Stomach (tissue), 19 donors: ENCODE measurements at places on chromosomes 16 and 17. TPM values are rescaled to one million over a fixed set of nuclear protein-coding genes. Genes with fewer than 3 reads are reported as not detected.

KDM6B gene
- total RNA-seq = 12.3 TPM

ACSM2A gene
- not detected for total RNA-seq

ATP2A3 gene
- total RNA-seq = 78.8 TPM

C16orf86 gene
- total RNA-seq = not detected

TBC1D3I gene
- total RNA-seq = 5.8 TPM

CCL7 gene
- not detected for total RNA-seq

RPL38 gene
- total RNA-seq = 232 TPM

IL34 gene
- 2.0 TPM for total RNA-seq

VWA3A gene
- total RNA-seq = not detected

KRTAP17-1 gene
- not detected for total RNA-seq

C1QL1 gene
- total RNA-seq = 3.9 TPM

DLX3 gene
- not detected for total RNA-seq

ZSCAN10 gene
- not detected for total RNA-seq

KRTAP2-1 gene
- not detected for total RNA-seq

DOK4 gene
- 51.0 TPM for total RNA-seq

DNA sequence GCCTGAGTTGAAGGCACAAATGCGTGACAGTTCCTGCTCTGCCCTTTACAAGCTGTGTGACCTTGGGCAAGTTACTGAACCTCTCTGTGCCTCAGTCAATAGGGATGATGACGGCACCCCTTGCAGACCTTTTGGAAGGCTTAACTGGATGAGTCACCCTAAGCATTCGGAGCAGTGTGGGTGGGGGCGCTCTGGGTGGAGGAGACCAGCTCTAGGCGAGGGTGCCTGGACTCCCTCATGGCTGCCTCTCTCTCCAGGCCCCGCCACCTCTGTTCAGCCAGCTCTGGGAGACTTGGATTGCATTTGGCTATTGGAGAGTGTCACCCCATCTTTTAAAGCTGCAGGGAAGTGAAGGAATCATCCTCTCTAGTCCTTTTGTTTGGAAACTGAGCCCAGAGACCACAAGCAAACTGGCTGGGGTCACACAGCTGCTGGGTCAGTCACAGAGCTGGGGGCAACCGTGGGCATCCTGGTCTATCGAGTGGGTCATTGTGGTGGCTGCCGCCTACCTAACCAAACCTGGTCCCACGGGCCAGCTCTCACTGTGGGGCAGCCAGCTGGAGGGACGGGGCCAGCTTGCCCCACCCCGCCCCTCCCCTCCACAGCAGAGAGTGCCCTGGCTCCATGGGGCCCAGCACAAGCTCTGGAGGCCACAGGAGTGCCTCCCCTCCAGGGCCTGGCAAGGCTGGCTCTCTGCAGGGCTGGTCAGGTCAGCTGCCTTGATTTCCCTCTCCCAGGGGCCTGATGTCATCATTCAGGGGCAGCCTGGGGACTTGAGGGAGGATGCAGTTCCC lies 20.2 kb upstream of the GSE1 start:
- no peak overlapping the region for H3K4me3 ChIP-seq
- H3K27me3 ChIP-seq = no peaks in the 10 kb centered on the region
- H3K36me3 ChIP-seq = no peaks in the 10 kb centered on the region
- no peak for DNase-seq
- H3K27ac ChIP-seq = no peak overlapping the region

DNA sequence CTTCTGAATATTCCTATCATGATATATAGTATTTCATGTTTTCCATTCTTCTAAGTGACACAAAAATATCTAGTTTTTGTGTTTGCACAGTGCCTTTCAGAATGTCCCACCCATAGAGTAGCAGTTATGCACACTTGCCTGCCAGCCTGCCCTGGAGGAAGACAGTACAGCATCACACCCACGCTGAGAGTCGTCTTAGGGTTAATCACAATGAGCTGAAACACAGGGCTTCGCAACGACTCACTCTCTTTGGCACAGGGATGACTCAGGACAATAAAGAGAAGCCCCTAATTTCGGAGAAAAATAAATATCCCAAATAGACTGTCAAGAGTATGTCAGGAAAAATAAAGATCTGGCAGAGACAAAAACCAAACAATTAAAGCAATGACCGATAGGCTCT lies 11.6 kb upstream of the NDUFAB1 start:
- H3K4me1 ChIP-seq = no peaks in the 10 kb centered on the region
- peaks cover 95% of the 10 kb centered on the region for H3K36me3 ChIP-seq
- no peaks in the 10 kb centered on the region for H3K27me3 ChIP-seq
- no peak overlapping the region for H3K4me3 ChIP-seq
- no peak overlapping the region for H3K27ac ChIP-seq

- peak; percentile 52 for DNase-seq
- no peak overlapping the region for H3K27ac ChIP-seq
- peaks cover 15% of the 10 kb centered on the region for H3K36me3 ChIP-seq
- no peak overlapping the region for H3K4me3 ChIP-seq
Measured at GRCh38 chr16:89958068-89958467, 9.5 kb downstream of the DEF8 start.

- no peaks in the 10 kb centered on the region for H3K27me3 ChIP-seq
- H3K4me1 ChIP-seq = peaks cover 6% of the 10 kb centered on the region
- no peak overlapping the region for H3K4me3 ChIP-seq
- H3K36me3 ChIP-seq = no peaks in the 10 kb centered on the region
Measured at GRCh38 chr16:47644166-47644565, 183.0 kb downstream of the PHKB start.

- DNase-seq = no peak
- H3K27ac ChIP-seq = no peak overlapping the region
- H3K4me1 ChIP-seq = peaks cover 20% of the 10 kb centered on the region
Measured at GRCh38 chr16:164827-165538, 795 bp upstream of the HBM start.

GRCh38 chr17:42289611-42290181 lies 1.4 kb downstream of the STAT5A start:
- H3K4me3 ChIP-seq = peak overlapping the region; percentile 70
- no peaks in the 10 kb centered on the region for H3K27me3 ChIP-seq
- peak overlapping the region; percentile 71 for H3K27ac ChIP-seq
- no peak for DNase-seq
- peaks cover 62% of the 10 kb centered on the region for H3K4me1 ChIP-seq

GRCh38 chr17:39174920-39175694 lies 9.1 kb upstream of the ARL5C start:
- no peak overlapping the region for H3K4me3 ChIP-seq
- no peak overlapping the region for H3K27ac ChIP-seq
- no peaks in the 10 kb centered on the region for H3K27me3 ChIP-seq
- DNase-seq = peak; percentile 81
- H3K4me1 ChIP-seq = no peaks in the 10 kb centered on the region

DNA sequence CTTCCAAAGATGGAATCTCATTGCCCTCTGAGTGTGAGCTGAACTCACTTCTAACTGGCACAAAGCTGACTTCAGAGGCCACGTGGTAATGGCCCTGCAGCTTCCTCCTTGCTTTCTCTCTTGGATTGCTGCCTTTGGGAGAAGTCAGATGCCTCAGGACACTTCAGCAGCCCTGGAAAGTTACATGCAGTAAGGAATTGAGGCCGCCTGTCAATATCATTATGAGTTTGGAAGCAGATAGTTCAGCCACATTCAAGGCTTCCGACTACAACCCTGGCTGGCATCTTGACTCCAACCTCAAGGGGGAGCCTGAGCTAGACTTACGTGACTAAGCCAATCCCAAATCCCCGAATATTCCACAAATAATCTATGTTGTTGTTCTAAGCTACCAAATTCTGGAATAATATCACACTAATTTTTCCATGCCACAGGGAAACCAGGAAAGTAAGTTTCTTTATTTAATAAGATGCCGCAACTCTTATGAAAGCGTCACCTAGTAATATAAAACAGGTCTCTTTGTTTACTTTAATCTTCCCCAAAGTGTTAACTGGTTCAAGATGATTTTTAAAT lies 13.6 kb downstream of the CEP20 start:
- H3K4me3 ChIP-seq = no peak overlapping the region
- no peaks in the 10 kb centered on the region for H3K27me3 ChIP-seq
- H3K4me1 ChIP-seq = no peaks in the 10 kb centered on the region
- no peak overlapping the region for H3K27ac ChIP-seq
- DNase-seq = peak; percentile 82

DNA sequence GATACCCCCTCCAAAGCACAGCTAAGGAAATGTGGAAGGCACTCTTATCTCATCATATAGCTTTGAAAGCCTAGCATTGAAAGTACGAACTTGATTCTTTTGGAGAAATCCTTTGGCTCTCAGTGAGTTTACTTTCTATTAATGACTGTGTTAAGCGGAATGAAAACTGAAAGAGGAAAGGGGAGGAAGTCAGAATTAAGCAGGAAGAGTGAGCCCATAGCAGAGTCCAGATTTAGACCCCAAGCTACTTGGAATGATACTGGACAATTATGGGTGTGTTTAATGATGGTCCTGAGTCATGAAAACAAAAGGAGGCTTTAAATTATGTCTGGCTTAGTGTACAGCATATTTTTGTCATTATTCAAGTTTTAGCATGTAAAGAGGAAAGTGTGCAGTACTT lies 42.2 kb downstream of the TENT4B start:
- H3K4me3 ChIP-seq = no peak overlapping the region
- DNase-seq = peak; percentile 16
- no peaks in the 10 kb centered on the region for H3K27me3 ChIP-seq
- no peaks in the 10 kb centered on the region for H3K36me3 ChIP-seq
- peaks cover 63% of the 10 kb centered on the region for H3K4me1 ChIP-seq

GRCh38 chr17:21288571-21289017 lies 4.1 kb downstream of the MAP2K3 start:
- peak overlapping the region; percentile 82 for H3K4me3 ChIP-seq
- peak overlapping the region; percentile 98 for H3K27ac ChIP-seq
- peaks cover 84% of the 10 kb centered on the region for H3K4me1 ChIP-seq

- DNase-seq = no peak
- no peak overlapping the region for H3K27ac ChIP-seq
- no peaks in the 10 kb centered on the region for H3K36me3 ChIP-seq
Measured at GRCh38 chr17:22138861-22139469, 446.6 kb downstream of the KCNJ18 start.

- no peak for DNase-seq
- H3K27ac ChIP-seq = no peak overlapping the region
- H3K4me3 ChIP-seq = no peak overlapping the region
- no peaks in the 10 kb centered on the region for H3K27me3 ChIP-seq
- H3K36me3 ChIP-seq = no peaks in the 10 kb centered on the region
- H3K4me1 ChIP-seq = peaks cover 11% of the 10 kb centered on the region
Measured at GRCh38 chr16:78624366-78624765, 524.9 kb downstream of the WWOX start.

GRCh38 chr16:60166-60565 lies 6.5 kb downstream of the SNRNP25 start:
- DNase-seq = no peak
- no peak overlapping the region for H3K27ac ChIP-seq
- peaks cover 95% of the 10 kb centered on the region for H3K36me3 ChIP-seq
- no peaks in the 10 kb centered on the region for H3K4me1 ChIP-seq

GRCh38 chr16:81189100-81189664 lies 49.3 kb upstream of the BCO1 start:
- H3K4me1 ChIP-seq = peaks cover 16% of the 10 kb centered on the region
- no peaks in the 10 kb centered on the region for H3K27me3 ChIP-seq
- H3K36me3 ChIP-seq = no peaks in the 10 kb centered on the region
- peak; percentile 73 for DNase-seq
- H3K27ac ChIP-seq = no peak overlapping the region
- no peak overlapping the region for H3K4me3 ChIP-seq

GRCh38 chr17:50220811-50221210 lies 19.4 kb upstream of the COL1A1 start:
- no peaks in the 10 kb centered on the region for H3K27me3 ChIP-seq
- DNase-seq = no peak
- H3K36me3 ChIP-seq = no peaks in the 10 kb centered on the region
- peak overlapping the region; percentile 93 for H3K27ac ChIP-seq

DNA sequence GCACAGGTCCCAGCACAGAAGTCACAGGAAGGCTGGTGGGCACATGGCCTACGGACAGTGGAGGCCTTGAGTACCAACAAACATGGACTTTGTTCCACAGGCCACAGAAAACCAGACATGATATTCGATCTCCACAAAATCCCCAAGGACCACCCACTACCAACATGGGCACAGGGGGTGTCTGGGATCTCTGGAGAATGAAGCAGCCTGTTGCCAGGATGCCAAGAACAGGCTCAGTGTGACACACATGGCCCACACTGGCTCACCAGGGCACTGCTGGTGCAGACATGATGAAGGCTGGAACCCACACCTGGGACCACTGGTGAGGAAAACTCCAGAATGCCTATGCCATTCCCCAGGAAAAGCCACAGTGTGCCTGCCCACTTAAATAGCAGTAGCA lies 120.2 kb downstream of the C16orf78 start:
- H3K36me3 ChIP-seq = no peaks in the 10 kb centered on the region
- no peak overlapping the region for H3K4me3 ChIP-seq
- H3K27ac ChIP-seq = no peak overlapping the region
- DNase-seq = no peak
- no peaks in the 10 kb centered on the region for H3K4me1 ChIP-seq
